CD4-positive, alpha-beta T cell treated with Interleukin-10 for 1 hour (primary cell): ENCODE measurements at places on chromosomes 1 and 21.

GRCh38 chr1:3160647-3161145 lies 91.7 kb downstream of the PRDM16 start:
- DNase-seq = no peak

GRCh38 chr1:107436552-107437241 lies 295.9 kb downstream of the NTNG1 start:
- no peak for DNase-seq

DNA sequence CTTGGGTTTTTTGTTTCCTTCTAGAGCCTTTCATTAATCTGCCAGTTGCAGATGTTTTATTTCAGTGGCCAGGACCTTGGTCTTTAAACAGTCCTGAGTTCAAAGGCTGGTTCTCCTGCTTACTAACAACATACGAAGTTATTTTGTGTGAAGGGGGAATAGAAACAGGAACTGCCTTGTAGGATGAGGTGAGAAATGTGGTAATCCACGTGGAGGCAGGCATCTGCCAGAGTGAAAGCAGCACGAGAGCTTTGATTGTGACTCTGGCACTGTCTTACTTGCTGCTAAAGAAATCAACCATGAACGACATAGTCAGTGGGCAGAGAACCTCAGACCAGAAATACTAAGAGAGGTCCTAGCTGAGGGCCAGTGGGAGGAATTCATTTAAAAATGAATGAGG lies 30.4 kb downstream of the TMEM63A start:
- DNase-seq = no peak

DNA sequence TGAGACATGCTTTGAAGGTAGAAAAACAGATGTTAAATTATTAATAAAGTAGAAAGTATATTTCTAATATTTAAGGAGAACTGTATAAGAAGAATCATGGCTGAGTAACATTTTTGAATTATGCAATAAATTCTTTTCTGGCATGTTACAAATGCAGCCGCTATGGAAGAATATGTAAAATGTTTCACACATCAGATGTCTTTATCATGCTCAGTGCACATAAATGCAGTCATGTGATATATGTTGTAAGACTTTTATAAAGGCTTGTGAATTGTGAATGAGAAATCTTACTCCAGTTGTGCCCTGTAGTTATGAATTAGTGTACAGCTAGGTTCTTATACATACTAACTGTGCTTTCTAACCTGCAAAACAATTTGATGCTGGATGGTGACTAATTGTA lies 53.5 kb downstream of the LRRC8B start:
- no peak for DNase-seq

DNA sequence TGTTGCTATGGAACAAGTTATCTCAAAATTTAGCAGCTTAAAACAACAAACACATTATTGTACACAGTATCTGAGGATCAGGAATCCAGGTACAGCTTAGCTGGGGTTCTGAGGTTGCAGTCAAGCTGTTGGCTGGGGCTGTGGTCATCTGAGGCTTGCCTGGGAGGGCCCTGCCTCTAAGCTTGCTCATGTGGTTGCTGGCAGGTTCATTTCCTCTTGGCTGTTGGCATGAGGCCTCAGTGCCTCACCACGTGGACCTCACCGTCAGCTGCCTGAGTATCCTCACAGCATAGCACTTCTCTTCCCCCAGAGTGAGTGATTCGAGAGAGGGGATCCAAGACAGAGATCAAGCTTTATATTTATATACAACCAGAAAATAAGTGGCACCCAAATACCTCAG lies 18.6 kb downstream of the NTPCR start:
- no peak for DNase-seq

DNA sequence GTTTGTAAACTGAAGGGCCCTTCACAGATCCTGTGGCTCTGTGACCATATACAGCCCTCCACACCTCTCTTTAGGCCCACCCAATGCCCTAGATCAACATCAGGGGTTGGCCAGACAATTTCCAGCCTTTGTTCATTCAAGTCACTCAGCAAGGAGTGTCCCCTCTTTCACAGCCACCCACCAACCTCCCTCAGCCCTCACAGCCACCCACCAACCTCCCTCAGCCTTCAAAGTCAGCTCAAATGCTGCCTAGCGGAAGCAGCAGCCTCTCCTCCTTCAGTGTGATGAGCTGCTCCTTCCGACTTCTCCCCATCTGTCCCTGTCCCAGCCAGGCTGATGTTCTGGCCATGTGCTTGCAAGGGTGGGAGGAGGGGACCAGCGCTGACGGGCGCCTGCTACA lies 71.4 kb downstream of the DMRTB1 start:
- DNase-seq = no peak

DNA sequence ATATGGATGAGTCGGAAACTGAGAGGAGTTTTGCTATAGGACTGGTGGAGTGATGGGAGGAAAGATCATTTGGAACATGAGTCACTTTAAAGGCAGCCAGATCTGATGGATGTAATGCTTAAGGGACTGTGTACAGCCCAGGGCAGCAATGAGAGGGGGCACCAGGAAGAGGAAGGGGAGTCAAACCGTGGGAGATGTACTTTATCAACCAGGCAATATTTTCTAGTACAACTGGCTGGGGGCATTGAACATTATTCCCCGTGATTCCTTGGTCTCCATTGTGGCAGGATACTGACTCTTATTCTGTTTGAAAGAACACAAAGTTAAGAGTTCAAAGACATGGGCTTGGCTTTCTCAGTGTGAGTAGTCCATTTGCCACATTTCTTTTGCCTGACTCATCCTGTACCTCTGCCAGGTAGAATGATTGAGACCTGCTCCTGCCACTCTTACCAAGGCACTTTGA lies 268.2 kb upstream of the NR5A2 start:
- no peak for DNase-seq

DNA sequence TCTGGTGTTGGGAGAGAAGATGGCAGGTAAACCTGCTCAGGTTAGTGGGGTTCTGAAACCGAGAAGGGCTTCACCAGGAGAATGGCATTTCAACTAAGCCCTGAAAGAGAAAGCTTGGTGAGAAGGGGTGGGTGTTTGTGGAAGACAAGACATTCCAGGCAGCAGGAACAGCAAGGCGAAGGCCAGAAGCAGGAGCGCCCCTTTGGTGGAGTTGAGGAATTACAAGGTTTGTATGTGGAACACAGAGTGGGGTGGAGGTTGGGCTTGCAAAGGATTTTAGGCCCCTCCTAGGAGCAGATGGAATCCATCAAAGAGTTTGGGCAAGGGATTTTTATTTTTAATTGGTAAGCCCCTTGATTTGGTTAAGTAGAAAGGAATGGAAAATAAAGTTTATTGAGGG lies 24.8 kb upstream of the ELOA start:
- DNase-seq = no peak

DNA sequence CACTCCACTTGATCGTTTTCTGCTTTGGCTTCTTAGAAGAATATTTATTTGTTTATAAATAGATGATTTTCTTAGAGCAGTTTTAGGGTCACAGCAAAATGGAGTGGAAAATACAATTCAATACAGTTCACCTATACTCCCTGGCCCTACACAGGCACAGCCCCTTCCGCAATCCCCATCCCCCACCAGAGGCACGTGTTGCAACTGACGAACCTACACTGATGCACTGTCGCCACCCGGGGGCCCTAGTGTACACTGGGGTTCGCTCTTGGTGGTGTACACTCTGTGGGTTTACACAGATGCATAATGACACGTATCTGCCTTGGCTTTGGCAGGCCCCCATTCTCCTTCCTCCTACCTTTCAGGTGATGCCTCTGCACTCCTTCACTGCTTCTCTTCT lies 8.0 kb downstream of the ECHDC2 start:
- DNase-seq = no peak

DNA sequence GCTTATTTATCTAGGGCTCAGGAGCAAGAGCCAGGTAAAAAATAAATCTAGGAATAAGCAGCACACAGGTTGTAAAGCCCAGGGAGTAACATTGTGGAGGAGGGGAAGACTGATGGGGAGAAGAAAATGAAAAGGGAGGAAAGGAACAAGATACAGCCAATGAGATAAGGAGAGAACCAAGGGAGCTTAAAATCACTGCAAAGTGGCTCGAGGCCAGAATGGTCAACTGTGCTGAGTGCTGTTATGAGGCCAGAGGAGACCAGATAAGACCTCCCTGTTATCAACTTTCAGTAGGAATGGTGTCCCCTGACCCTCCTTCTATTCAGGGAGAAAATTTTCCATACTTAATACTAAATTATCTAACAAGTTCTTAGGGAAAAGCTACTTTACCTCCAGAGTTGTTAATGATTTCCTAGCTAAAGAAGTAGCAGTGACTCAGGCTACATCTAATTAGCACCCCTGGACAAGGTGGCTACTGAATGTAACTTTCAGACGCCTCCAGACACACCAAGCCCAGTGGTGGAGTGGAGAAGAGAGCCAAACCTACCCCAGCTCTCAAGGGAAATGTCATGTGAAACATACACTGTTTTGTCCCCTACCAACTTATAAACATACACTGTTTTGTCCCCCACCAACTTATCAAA lies 25.5 kb downstream of the ENAH start:
- DNase-seq = no peak

DNA sequence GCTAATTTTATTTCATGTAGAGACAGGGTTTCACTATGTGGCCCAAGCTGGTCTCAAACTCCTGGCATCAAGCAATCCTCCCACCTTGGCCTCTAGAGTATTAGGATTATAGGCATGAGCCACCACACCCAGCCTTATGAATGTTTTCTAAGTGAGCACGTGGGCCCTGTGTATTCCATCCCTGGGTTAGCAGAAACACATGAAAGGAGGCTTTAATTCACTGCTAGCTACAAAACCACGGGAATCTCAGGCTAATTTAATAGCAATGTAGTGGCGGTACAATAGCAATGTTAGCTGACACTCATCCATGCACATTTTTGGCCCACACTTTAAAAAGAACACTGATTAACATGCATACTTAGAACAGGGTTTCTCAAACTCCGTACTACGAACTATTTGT lies 32.0 kb downstream of the VTCN1 start:
- DNase-seq = no peak

- DNase-seq = no peak
Measured at GRCh38 chr21:34039678-34040382, 33.5 kb upstream of the MRPS6 start.

DNA sequence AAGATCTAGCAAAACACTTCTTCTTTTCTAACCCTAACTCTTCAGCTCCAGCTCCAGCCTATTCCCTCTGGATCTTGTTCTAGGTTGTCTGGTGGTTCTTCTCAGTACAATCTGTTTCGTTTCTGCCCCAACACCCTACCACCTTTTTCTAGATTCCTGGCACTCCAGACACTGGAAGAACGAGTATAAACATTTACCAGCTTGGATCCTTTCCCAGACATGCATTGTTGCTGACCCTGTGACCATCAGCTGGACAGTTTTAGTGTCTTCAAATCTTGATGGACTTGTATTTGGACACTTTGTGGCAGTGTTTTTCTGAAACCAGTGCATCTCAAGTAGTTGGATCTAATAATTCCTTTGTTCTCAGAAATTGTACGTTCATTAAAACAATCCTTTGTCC lies 30.6 kb upstream of the CACNA1E start:
- no peak for DNase-seq

DNA sequence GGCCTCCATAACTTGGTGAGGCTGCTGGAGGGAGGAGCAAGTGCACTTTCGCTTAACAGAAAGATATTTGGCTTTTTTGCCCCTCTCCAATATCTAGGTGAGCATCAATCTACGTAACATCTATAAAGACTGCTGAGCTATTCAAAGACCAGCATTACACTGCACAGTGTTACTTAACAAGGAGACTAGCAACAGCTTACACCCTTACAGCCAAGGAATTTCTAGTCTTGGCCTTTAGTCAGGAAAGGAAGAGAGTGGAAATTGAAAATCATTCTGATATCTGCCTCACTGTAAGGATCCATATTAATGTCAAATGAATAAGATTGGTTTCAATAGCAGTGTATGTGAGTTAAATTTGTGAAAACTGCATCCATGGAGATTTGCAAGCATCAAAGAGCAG lies 163.9 kb upstream of the DUSP10 start:
- DNase-seq = no peak

GRCh38 chr1:167762061-167762746 lies 40.4 kb downstream of the MPZL1 start:
- peak; percentile 12 for DNase-seq

GRCh38 chr21:39336457-39337008 lies 12.4 kb downstream of the HMGN1 start:
- no peak for DNase-seq

DNA sequence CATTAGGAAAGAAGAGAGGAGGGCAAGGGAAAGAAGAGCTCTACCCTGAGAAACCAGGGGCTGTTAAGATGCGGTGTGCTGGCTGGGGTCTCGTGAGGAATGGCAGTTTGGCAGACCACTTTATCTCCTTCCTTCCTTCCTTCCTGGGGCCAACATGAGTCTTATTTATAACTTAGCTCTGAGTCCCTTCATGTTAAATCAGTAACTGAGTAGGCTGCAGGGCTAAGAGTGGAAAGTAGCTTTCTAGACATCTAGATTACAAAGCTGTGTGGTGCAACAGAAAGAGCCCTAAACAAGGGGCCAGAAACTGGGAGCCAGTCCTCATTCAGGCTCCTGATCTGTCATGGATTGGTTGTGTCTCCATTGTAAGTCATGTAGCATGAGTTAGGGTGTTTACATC lies 135.4 kb upstream of the DUSP10 start:
- DNase-seq = no peak

GRCh38 chr21:42234464-42235241 lies 15.7 kb downstream of the ABCG1 start:
- peak; percentile 88 for DNase-seq

DNA sequence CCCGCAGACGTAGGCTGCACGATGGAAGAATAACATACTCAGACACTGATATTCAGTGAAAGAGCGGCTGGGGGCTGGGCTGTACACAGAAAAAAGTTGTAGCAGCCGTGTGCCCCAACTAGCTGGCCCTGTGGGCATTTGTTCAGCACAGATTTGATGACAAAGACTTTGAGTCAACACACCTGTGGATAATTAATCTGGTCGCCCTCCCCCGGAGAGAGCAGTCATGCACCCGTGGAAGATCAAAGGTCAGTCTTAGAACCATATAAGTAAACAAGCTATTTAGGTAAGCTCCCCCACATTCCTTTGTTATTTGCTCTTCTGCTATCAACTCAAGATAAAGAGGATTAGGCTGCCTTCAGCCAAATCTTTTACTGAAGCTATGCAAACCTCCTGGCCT lies 148.4 kb upstream of the HMCN1 start:
- DNase-seq = no peak

- peak; percentile 67 for DNase-seq
Measured at GRCh38 chr21:41419921-41420862, 5.8 kb upstream of the MX1 start.

DNA sequence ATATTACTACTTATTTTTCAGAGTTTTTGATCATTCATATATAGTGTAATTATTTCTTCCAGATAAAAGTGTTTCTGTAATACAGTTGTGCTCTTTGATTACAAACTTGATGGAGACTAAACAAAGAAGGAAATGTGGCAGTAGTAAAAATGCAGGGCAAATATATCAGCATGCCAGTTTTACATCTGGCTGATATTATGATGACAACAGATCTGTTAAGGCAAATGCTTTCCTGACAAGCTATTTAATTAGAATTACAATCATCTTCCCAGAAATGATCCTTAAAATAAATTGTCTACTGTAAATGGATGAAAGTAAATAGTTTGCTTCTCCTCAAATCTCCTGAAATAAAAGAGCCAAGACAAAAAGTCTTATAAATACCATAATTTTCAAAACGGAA lies 1659.8 kb downstream of the BRINP3 start:
- DNase-seq = no peak

GRCh38 chr21:14968821-14969220 lies 96.0 kb downstream of the NRIP1 start:
- no peak for DNase-seq

- no peak for DNase-seq
Measured at GRCh38 chr1:6508816-6509189, 17.3 kb upstream of the PLEKHG5 start.

- DNase-seq = no peak
Measured at GRCh38 chr21:44918581-44919033, 2.1 kb downstream of the ITGB2 start.
